ENCODE measurements at places on chromosomes 1 and 21.
A peak's percentile ranks its signal among the peaks of the same experiment; 100 is the strongest.

DNA sequence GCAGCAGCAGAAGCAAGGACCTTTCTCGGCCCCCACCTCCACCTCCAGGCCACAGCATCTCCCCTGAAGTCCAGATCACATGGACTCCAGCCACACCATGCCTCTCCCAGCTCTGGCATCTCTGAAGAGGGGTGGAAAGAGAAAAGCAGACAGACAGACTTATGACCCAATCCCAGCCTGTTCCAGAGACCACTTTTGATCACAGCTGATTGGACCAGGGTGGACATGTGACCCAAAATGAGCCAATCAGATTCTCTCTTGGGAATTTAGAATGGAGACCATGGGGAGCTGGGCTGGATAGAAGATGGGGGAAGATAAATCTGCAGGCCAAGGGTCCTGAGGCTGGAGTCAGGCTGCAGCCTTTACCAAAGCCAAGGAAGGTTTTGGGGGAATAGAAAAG is 16.4 kb downstream of the HTR1D start:
- no peak for DNase-seq

GRCh38 chr1:201192261-201192788 is 1.7 kb downstream of the IGFN1 start:
- DNase-seq, result no peak

DNA sequence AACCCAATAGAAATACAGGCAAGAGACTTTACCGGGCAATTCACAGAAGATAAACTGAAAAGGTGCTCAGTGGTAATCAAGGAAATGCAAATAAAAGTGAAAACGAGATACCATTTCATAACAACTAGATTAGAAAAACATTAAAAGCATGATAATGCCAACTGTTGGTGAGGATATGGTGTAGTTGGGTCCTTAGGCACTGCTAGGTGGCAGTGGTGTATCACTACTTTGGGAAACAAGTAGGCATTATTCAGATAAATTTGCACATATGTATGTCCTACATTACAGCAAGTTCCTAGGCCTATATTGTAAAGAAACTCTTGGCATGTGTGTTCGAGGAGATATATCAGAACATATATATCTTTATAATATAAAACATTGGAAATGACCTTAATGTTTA is 31.0 kb downstream of the AZIN2 start:
- peak; percentile 37 for DNase-seq

- DNase-seq, result peak; percentile 63
Measured at GRCh38 chr1:192477630-192478029, 97.9 kb upstream of the RGS1 start.

GRCh38 chr21:43928222-43929125 is 63.5 kb downstream of the AGPAT3 start:
- DNase-seq, result no peak

GRCh38 chr1:225863167-225863566 is 19.0 kb downstream of the TMEM63A start:
- no peak for DNase-seq

GRCh38 chr1:25644962-25645361 is 28.4 kb downstream of the MAN1C1 start:
- no peak for DNase-seq

GRCh38 chr1:119981496-119981895 is 85.2 kb upstream of the ADAM30 start:
- DNase-seq, result no peak

- no peak for DNase-seq
Measured at GRCh38 chr21:26909972-26910371, 56.9 kb downstream of the ADAMTS5 start.

- no peak for DNase-seq
Measured at GRCh38 chr1:224774378-224774777, 155.1 kb upstream of the DNAH14 start.

All from HFFc6 (cell line).